Effector memory CD4-positive, alpha-beta T cell (primary cell): ENCODE measurements at places on chromosomes 5 and 9.

DNA sequence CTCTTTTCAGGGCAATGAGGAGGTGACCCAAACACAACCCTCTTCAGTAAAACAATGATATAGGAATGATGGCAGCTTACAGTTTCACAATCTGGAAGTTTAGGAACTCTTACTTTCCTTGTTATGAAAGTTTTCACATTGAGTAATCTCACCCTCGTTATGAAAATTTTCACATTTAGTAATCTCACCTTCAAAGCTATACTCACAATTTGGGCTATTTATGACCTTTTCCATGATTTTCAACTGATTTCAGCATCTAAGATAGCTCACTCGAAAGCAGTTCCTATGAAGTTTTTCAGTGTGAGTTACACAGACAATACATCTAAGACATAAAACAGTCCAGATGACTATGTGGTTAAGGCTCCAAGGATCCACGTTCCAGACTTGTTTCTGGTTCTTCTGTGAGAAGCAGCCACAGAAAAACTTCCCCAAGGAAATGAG lies 57.1 kb downstream of the FOXD1 start:
- no peak for DNase-seq

DNA sequence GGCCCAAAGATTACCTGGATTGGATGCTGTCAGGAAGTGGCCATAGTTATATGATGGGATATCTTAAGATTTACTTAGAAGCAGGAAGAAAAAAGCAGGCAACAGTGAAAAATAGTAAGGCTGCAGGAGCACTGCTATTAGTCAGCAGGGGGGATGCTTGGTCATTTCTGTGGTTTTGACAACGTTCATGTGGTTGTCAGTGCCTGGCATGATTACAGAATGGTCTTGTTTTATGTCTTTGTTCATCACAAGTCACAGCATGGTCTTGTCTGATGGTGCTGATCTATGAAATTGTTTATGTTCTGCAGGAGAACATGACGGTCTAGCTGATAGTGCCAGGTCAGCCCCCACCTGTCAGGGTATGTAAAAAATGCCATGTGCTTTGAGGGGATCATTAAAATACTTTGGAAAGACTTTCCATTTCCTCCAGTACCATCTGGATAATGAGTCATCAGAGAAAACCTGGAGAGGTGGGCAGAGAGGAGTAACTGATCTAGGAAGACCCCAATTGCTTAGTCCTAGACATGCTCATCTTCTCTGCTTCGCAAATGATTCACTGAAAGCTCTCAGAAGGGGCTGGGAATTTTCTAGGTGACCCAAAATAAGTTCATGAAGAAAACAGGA lies 48.5 kb downstream of the PLGRKT start:
- DNase-seq = no peak

DNA sequence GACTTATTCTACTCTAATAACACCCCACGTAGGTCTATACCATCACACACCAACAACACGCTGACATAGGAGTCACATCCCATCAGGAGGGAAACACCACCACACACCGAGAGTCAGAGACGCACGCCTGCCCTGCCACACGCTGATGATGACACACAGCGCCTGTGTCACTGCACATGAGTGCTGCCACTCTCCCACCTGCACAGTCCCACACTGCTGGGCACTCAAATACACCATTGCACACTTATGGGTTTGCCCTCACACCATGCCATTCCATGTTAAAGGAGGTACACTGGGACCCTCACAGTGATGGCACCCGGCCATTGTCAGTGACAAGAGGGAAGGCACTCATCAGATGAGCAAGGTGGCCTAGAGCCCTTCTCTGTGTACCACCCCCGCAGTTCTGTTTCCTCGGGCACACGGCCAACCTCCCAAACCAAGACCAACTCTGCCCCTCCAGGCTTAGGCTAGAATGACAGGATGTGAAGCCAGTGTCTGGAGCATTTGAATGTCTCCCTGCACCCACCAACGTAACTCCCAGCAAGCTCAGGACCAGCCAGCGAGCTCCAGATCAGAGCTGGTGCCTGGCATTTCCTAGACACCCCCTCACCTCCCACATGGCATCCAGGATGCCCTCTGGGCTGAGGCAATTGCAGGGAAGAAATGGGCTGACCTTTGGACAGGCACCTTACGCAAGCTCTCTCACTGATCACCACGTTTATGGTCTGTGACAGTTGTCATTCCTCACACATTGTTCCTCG lies 3.6 kb upstream of the CPLX2 start:
- no peak for DNase-seq

- no peak for DNase-seq
Measured at GRCh38 chr9:76198336-76198735, 195.9 kb downstream of the RFK start.

GRCh38 chr5:43038496-43038989 lies 1.6 kb downstream of the ANXA2R start:
- peak; percentile 22 for DNase-seq

GRCh38 chr5:171634511-171634910 lies 151.1 kb upstream of the SMIM23 start:
- DNase-seq = no peak

DNA sequence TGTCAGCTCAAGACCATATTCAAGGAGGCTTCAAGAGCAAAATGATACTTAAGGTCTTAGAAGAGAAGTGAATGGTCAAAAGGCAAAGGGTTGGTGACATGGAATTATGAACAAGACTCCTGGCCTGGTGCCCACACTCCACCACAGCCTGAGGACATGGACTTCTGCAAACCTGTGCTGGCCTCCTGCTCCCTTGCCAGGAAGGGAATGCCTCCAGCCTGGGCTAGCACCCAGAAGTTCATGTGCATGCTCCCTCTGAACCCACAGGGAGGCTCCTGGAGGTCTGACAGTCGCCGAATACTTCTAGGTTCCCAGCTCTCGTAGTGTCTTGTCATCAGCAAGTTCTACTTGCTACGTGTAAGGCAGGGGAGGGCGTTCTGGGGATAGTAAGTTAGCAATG lies 156.7 kb downstream of the FSTL4 start:
- DNase-seq = no peak

DNA sequence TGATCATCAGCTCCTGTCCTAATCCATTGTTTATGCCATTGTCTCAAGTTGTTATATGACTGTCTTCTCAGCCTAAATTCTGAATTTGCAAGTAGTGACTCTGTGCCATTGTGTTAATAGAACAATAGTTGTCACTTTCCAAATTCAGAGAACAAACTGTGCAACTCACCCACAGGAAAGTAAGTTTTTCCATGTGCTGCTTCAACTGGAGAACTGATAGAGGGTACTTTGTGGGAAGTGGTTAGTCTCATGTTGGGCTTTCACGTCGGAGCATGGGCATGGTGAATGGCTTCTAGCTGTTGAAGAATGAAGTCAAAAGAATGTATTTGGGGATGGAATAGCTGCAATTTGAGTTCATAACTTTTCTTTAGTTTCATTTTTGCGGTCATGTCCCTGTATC lies 146.0 kb downstream of the CD180 start:
- no peak for DNase-seq

GRCh38 chr5:130386155-130386554 lies 481.9 kb downstream of the CHSY3 start:
- DNase-seq = no peak

DNA sequence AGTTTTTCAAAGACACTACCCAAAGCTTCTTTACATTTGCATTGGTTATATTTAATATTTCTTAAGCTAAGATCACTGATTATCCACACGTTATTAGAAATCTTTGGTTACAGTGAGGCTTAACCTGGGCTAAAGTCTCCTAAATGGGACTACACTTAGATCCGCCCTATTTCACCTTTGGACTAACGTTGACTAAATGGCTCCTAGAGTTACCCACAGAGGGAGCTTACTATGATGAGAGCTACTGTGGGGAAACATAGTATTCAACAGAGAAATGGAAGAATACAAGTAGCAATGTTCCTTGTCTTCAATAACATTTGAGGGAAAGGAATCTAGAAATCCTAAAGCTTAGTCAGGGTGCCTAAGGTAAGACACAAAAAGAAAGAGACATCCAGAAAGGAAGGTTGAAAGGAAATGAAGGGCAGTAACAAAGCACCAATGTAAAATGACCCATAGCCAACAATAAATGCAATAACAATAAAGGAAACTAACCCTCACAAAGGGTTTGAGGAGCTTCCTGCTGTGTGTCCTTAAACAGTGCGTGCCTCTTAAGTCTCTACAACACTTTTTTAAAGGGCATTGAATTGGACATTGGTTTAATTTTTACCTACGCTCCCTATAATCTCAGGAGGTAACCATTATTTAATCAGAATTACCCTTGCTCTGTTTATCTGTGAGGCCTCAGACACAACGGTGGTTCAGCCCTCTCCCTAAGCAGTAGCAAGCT lies 217.1 kb downstream of the PJA2 start:
- no peak for DNase-seq

DNA sequence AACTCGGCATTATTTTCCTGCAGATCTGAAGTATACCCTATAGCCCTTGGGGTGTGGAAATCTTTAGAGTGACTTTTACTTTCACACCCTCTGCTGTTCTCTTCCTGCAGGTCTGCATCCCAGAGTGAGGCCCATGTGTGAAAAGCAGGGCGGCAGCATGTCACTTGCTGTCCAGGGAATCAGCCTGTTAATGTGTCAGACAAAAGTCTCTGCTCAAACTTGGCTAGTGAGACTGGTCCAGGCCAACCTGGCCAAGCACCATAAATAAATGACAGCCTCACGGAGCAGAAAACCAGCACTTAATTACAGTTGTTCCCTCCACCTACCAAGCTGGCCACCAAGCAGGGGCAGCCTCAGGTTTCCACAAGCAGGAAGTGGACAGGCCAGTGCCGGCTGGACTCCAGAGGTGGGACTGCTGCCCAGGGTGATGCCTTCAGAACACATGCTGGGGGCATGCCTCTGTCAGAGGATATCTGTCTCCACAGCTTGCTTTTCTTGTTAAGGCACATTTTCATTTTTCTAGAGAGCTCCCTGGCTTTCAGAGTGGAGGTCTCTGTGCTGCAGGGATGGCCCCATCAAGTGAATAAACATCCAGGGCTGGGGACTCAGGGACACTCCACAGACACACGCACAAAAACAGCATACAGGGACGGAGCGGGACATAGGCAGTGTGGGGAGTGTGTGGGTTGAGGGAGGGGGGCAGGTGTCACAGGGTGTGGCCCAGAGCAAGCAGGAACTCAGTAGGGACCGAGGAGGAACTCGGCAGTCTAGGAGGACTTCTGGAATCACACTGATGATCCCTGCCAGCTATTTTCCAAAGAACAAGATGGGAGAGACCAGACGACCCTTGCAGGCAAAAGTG lies 243.8 kb upstream of the IRX1 start:
- DNase-seq = no peak

DNA sequence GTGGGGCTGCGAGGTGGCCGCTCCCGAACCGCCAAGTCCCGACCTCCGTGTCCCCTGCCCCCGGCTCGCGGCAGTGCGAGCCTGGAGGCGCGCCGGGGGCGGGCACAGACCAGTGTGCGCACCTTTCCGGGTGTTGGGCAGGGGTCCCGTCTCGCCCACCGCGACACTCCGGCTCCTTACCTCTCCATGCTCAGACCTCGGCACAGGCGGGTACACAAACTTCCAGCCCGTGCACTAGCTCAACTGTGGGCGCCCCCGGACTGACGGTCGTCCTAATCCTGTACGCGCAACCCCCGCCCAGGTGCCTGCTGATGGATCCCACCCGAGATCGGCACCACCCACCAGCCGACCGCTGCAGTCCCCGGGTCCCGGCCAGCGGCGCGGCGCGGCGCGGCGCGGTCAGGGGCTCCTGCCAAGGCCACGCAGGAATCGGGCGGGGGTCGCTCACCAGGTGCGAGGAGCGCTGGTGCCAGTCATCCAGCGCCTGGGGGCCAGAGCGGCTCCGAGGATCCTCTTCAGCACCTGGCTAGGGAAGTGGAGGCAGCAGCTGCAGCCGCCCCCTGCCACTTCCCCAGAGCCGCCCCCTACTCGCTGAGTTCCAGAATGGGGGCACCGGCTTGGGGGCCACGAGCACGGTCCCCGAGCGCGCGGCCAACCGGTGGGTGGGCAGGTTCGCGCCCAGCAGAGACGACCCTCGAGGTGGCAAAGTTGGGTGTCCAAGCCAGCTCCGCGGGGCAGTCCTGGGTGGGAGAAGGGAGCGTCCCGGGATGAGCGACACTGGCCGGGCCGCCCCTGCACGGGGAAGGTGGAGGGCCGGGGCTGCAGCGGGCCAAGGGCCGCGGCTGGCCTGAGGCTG lies 511 bp downstream of the SEMA5A start:
- DNase-seq = no peak

DNA sequence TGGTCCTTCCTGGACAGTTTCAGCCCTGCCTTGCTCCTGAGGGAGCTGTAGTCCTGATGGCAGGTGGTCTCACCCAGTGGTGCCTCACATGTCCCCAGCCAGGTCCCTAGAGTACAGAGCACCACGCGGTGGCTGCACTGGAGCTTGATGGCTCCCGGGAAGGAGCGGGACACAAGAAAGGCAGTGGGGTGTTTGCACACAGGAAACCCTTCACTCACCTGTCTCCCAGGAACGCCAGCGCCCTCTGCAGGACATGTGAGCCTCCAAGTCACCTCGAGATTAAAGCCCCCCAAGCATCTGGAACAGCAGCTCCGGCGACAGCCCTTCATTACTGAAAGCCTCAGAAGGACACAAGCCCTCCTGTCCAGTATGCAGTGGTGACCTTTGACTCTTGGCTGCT lies 19.9 kb upstream of the TMEM250 start:
- DNase-seq = no peak

- DNase-seq = no peak
Measured at GRCh38 chr5:56951126-56951945, 587 bp downstream of the MIER3 start.

GRCh38 chr9:121317737-121318630 lies 50.0 kb downstream of the GSN start:
- DNase-seq = no peak

- no peak for DNase-seq
Measured at GRCh38 chr9:79580055-79580454, 8.3 kb downstream of the TLE4 start.

DNA sequence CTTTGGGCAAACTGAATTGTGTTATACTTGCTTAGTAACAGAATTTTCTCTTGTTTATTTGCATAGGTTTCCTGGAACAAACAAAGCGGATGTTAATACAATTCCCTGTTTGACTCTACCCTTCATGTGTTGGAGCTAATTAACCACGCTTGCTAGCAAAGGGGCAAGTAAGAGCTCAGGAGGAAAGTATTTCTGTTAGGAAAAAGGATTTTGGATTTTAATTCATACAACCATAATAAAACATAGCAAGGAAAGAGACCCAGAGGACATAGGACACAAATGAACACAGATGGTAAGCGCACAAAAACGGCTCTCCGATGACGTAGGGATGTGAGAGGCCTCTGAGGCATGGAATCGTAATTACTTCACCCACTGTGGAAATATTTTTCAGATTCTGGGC lies 5.1 kb upstream of the DCAF12 start:
- no peak for DNase-seq

DNA sequence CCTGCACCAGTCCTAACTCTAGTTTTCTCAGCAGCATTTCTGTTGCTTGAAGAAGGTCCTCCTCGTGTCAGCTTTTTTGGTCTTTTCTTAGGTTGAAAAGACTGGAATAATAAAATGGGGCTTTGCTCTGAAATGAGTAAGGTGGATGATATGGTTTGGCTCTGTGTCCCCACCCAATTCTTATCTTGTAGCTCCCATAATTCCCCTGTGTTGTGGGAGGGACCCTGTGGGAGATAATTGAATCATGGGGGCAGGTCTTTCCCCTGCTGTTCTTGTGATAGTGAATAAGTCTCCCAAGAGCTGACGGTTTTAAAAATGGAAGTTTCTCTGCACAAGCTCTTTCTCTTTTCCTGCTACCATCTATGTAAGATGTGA lies 53.6 kb downstream of the LIX1 start:
- DNase-seq = no peak
